HFF-Myc (cell line): ENCODE measurements at places on chromosomes 3 and 15.

DNA sequence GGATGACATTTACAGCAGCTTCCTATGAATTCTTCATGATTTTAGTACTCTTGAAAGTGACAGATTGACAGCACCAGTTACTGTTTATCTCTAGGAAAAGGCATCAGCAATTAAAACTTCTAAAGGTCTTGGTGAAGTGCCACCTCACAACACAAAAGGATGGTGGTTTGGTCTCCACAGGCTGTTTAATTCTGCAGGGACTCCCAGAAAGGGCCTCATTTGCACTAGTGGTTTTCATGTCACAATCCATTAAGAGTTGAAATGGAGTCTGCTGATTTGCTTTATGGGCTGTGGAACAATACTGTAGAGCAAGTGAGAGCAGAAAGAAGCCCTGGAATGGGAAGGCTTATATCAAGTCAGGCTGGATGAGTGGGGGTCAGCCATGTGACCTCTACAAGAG lies 225.3 kb upstream of the KCNMB2 start:
- DNase-seq = no peak

DNA sequence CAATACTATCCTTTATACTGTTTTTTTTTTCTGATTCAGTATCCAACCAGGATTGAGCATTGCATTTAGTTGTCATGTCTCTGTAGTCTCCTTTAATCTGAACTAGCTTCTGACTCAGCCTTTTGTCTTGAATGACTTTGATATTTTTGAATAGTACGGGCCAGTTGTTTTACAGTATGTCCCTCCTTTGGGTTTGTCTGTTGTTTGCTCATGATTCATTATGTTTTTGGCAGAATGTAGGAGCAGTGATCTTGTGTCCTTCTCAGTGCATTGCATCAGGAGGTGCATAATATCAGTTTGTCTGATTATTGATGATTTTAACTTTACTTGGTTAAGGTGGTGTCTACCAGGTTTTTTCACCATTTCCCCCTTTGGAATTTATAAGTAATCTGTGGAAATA lies 20.5 kb downstream of the EXOG start:
- no peak for DNase-seq

DNA sequence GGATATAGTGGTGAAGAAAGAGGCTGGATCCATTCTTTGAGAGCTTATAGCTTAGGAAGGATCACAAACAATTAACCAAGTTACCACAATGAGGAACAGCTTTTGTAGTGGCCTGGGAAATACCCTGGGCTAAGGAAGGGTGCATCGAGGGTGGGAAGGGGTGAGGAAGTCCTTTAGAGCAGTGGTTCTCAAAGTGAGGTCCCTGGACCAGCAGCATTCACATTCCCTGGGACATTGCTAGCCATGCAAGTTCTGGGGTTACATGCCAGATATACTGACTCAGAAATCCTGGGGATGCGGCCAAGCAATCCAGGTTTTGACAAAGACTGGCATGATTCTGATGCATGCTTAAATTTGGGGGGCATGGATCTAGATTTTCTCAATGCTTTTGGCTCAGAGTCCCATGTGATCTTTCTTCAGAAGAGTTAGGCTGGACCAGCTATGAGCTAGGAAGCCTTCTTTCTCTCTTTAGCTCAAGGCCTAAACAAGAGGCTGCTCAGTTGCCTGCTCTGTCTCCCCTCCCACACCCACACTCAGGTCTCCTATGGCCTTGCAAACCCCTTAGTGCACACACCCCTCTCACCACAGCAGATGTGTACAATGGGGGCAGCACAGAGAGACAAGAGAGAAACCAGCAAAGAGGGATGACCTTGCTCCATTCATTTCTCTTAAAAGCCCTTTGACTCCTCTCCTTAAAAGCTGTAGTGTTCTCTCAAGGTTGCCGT lies 1.8 kb upstream of the CCR1 start:
- DNase-seq = no peak

DNA sequence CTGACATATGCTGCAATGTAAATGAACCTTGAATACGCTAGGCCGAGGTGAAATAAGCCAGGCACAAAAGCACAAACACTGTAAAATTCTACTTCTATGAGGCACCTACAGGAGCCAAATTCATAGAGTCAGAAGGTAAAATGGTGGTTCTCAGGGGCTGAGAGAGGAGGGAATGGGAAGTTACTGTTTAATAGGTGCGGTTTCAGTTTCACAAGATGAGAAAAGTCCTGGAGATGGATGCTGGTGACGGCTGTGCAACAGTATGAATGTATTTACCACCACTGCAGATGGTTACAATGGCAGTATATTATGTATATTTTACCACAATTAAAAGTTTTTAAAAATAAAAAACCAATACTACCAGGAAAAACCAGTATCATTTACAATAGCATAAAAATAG lies 4.0 kb downstream of the TNK2 start:
- no peak for DNase-seq

GRCh38 chr3:133125802-133126201 lies 87.6 kb downstream of the TMEM108 start:
- DNase-seq = no peak

- DNase-seq = no peak
Measured at GRCh38 chr3:173502983-173503568, 105.5 kb downstream of the NLGN1 start.

- DNase-seq = no peak
Measured at GRCh38 chr15:85000189-85000864, 18.7 kb downstream of the PDE8A start.

- DNase-seq = no peak
Measured at GRCh38 chr15:57286446-57287122, 89.7 kb upstream of the CGNL1 start.

DNA sequence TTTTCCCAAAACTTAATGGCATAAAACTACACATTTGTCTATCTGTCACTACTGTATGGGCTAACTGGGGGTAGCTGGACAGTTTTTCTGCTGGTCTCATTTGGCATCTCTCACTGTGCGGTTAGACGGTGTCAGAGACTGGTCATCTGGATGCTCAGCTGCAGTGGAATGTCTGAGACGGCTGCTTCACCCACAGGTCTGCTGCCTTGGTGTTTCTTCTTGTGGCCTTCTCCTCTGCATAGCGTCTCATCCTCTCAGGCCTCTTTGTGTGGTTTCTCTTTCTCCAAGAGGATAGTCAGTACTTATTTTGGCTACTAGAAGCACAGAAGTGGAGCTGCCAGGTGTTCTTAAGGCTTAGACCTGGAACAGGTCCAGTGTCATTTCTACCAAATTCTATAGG lies 35.9 kb upstream of the GOLGA6L9 start:
- no peak for DNase-seq

GRCh38 chr15:94683902-94684301 lies 452.5 kb downstream of the MCTP2 start:
- no peak for DNase-seq

DNA sequence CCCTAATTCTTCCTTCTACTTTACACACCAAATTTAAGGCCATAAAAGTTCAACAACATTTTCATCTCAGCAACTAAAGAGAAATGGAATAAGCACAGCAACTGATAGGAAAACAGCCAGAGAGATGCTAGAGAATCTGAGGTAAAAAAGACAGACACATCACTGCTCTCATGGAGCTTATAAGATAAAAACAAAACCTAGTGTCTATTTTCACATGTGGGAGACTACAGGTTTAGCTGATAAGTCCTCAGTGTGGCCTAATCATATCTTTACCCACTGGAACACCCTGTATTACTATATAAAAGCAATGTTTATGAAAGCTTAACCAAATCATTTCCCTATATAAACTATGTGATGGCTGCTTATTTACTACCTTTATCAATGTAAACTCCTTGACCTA lies 33.0 kb downstream of the KPNA4 start:
- no peak for DNase-seq

DNA sequence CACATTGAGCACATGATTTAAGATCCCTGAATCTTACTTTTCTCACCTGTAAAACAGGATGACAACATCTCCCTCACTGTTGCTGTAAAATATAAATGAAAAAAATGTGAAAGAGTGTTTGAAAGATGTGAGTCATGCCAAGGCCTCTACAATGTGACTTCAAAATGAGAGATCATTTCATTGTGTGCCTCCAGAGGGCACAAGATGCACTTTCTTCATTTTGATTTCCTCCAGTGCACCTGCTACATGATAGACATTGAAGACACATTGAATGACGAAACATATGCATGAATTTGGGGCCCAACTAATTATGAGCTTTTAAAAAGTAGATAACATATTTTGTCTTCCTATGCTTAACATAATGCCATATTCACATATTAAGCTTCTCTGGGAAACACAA lies 170.3 kb downstream of the MOBP start:
- peak; percentile 14 for DNase-seq

GRCh38 chr3:120025520-120025919 lies 68.7 kb downstream of the GSK3B start:
- no peak for DNase-seq

DNA sequence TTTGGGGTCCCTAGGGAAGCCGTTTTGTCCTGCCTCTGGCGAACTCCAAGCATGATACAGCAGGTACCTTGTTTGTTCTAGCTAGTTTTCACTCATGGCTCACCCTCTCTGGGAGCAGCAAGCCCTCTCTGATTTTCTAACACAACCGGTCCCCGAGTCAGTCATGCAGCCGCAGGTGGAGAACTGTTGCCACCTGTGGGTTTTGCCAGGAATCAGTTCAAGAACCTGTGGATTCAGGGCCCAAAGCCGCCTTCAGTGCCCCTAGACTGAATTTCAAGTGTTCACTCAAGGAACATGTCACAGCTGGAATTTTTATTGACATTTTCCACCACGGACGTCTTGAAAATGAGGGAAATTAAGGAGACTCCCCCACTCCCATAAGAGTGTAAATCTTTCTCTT lies 13.3 kb upstream of the LRRK1 start:
- no peak for DNase-seq

GRCh38 chr3:120424506-120424905 lies 26.3 kb downstream of the FSTL1 start:
- no peak for DNase-seq

DNA sequence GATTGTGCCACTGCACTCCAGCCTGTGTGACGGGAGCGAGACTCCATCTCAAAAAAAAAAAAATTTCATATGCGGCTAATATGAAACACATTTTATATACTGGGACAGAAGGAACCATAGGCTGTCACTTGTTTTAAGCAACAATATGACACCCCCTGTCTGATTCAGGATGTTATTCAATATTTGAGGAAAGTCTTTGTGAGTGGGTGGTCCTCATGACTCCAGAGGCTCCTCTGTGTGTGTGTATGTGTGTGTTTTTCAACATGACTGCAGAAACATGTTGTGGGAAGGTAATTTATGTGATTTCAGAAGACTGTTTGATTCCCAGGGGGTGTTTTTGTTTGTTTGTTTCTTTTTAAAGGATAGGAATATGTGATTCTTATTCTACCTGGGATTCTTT lies 32.8 kb downstream of the MAP2K1 start:
- no peak for DNase-seq

- DNase-seq = no peak
Measured at GRCh38 chr3:196197524-196197923, 13.7 kb downstream of the ZDHHC19 start.

DNA sequence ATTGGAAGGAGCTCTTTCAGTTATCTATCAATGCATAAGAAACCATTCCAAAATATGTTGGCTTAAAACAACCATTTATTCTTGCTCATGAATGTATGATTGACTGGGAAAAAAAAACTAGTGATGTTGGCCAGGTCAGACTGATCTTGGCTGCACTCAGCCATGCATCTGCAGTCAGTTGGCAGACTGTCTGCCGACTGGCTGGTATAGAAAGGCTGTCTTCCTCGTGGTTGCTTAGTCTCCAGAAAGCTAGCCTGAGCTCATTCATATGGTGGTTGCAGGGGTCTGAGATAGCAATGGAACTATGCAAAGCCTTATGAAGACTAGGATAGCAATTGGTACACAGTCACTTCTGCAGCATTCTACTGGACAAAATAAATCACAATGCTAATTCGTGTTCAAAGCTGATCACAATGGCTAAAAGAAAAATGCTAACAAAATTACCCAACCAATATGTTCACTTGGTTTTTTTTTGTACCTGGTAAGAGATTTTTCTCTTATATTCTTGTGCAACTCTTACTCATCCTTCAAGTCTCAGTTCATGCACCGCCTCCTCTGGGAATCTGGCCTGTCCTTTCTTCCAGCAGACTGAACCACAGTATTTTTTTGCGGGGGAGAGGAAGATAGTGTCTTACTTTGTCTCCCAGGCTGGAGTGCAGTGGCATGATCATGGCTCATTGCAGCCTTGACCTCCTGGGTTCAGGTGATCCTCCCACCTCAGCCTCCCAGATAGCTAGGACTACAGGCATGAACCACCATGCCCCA lies 126.8 kb downstream of the KCNAB1 start:
- DNase-seq = no peak

- DNase-seq = no peak
Measured at GRCh38 chr3:172359231-172359630, 89.0 kb downstream of the GHSR start.

GRCh38 chr15:69668963-69669362 lies 216.3 kb downstream of the RPLP1 start:
- no peak for DNase-seq

GRCh38 chr3:12752102-12752501 lies 7.0 kb downstream of the TMEM40 start:
- DNase-seq = no peak

- no peak for DNase-seq
Measured at GRCh38 chr3:9732740-9733115, 1.2 kb downstream of the BRPF1 start.

DNA sequence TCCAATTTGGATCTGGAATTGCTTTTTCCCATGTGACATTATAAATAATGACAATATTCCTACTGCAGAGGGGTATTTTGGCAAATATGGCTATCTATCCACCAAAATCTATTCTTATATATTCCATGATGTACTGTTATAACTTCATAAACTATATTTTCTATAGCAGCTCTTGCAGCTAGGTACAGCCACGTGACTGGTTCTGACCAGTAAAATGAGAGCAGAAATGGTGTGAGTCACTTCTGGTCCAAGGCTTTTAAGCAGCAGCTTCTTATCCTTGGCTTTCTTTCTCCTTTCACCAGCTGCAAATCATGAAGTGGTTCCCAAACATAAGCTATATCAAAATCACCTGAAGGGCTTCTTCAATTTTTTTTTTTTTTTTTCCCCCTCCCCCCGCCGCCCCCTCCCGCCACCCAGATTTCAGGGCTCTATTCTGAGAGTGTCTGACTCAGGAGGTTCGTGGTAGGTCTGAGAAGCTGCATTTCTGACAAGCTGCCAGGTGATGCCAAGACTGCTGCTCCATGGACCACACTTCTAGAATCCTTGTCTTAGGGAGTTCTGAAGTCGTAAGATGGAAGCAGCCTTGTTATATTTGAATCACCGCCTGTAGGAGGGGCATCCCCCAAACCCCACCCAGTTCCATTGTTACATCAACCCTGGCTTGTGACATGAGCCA lies 357.5 kb downstream of the CHST2 start:
- no peak for DNase-seq

DNA sequence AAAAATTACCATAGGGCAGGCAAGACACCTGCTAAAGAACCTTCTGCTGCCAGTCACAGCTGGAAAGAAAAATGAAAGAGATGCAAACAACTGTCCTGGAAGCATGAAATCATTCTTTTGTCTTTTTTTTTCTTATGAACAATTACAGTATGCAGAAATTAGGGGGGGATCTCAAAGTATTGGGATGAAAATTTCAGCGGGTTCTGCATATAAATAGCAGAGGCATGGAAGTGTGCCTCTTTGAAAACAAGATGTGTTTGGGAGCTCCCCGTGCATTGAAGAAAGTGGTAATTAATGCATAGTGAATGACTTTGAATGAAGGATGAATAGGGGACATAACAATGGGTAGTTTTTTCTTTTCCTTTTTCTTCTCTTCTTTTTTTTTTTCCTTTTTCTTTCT lies 431.2 kb downstream of the SOX2 start:
- no peak for DNase-seq

- DNase-seq = peak; percentile 2
Measured at GRCh38 chr3:30073622-30074021, 532.8 kb upstream of the TGFBR2 start.
